Substantia nigra (tissue), 51 donors: ENCODE measurements at places on chromosomes 3 and 15.

- no peak for DNase-seq
These were observed 11.2 kb downstream of the UBL7 start for GRCh38 chr15:74449643-74450205.

- no peak for DNase-seq
These were observed 241.8 kb downstream of the FOXP1 start for GRCh38 chr3:71341721-71342120.

DNA sequence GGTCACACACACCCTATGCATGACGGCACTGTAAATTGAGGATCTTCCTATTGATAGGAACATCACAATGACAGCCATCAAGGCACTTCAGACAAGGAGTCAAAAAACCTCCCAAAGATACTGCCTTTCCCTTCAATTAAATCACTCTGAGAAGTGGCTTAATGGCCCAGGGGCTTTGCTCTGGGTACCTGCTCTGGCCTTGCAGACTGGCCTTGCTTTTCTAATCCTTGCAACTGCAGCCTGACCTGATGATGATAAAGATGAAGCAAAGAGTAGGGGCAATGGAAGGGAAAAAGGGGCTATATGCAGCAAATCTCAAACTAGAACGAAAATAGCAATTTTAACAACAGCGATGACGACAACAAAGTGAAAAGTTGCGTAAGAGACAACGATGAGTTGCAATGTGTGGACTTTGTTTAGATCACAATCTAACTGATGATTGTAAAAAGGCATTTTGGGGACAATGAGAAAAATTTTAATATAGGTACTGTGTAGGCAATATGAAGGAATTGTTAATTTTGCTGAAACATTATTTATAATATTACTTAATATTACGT is 14.6 kb downstream of the ADAMTS9 start:
- DNase-seq: no peak

DNA sequence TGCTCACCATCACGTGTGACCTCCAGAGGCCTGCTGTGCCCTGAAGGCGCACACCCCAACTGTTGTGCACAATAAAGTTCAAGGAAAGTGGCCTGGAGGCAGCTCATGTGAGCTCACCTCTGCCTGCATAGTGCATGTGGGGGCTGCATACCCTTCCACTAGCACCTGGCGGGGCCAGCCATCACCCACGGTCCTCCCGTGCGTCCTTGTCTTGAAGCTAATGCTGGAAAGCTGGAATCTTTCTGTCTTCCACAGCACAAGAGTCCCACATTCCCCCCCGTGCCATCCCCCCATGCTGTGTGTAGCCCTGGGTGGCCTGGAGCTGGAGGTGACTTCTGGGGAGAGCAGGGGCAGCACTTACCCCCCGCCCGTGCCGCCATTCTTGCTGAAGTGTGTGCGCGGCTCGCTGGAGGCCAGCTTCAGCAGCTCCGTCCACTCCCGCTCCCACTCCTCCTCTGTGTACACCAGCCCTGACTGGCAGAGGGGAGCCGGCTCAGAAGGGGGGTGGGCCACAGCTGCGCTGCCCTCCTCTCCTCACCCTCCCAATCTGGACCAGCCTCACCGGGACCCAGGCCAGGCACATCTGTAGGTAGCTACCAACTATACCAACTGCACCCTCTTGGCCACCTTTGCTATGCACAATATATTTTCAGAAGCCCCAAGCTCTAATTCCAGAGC is 199.5 kb downstream of the KLF13 start:
- DNase-seq: no peak

DNA sequence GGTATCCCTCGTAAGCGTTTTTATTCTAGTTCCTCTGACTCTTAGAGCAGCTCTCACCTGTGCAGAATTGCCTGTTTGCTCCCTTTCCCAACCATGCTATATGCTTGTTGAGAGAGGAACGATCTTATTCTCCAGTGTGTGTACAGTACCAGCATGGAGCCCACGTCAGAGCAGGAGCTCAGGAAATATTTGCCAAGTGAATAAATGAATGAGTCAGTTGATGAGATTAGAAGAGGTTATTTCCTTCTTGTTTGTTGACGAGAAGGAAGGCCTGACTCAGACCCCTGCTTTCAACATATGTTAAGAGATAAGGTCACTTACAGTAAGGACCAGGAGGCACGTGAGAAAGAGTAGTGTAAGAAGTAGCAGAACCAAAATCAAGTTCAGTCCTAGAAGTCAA is 106.3 kb upstream of the ABHD17C start:
- no peak for DNase-seq

GRCh38 chr3:31895471-31895870 is 85.6 kb downstream of the OSBPL10 start:
- no peak for DNase-seq

GRCh38 chr3:167972502-167972901 is 123.2 kb downstream of the GOLIM4 start:
- no peak for DNase-seq

- DNase-seq: no peak
These were observed 23.4 kb downstream of the EMC4 start for GRCh38 chr15:34248190-34248589.

DNA sequence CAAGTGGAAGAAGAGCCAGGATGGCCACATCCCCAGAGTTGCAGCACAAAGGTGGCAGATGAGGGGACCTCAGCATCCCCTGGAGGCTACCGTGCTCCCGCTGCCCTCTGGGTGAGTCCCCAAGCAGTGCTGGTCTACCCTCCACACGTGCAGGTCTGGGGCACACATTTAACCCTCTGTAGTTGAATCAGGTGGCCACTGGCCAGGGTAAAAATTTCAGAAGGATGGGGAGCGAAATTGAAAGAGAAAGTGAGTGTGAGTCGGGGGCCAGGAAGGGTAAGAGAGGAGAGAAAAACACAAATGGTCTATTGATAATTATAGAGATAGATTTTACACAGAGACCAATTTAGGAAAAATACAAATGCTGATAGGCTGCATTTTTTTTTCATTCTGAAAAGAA is 139.5 kb upstream of the EIF1B start:
- no peak for DNase-seq

GRCh38 chr3:25861566-25861965 is 71.7 kb downstream of the OXSM start:
- no peak for DNase-seq

DNA sequence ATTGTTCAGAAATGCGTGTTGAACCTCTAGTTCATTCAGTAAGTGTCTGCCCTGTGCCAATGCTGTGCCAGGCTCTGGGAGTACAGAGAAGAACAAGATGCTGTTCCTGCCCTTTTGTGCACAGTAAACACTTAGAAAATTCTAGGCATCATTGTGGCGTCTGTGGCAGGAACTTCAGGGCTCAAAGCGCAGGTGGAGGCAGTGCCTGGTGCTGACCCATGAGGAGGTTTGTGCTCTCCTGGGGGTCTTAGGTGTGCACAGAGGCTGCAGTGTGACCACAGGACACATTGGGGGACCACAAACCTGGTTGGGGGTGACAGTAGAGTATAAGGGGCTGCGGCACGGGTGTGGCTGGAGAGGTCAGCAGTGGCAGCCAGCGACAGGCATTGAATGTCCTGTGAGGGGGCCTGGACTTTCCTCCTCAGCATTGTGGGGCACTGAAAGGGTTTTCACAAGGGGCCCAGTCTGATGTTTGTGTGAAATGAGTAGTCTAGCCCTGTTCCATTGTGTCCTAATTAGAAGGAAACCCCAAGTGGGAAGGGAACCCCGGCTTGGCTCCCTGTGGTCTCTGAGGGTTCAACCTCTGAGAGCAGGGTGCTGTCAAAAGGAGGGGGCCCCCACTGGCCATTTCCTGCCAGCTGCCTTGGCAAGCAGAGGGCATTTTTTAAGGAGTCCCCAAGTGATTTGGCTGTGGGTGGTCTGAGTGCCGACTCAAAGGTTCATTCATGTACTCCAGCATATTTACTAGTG is 20.9 kb downstream of the MRAS start:
- DNase-seq: peak; percentile 53

DNA sequence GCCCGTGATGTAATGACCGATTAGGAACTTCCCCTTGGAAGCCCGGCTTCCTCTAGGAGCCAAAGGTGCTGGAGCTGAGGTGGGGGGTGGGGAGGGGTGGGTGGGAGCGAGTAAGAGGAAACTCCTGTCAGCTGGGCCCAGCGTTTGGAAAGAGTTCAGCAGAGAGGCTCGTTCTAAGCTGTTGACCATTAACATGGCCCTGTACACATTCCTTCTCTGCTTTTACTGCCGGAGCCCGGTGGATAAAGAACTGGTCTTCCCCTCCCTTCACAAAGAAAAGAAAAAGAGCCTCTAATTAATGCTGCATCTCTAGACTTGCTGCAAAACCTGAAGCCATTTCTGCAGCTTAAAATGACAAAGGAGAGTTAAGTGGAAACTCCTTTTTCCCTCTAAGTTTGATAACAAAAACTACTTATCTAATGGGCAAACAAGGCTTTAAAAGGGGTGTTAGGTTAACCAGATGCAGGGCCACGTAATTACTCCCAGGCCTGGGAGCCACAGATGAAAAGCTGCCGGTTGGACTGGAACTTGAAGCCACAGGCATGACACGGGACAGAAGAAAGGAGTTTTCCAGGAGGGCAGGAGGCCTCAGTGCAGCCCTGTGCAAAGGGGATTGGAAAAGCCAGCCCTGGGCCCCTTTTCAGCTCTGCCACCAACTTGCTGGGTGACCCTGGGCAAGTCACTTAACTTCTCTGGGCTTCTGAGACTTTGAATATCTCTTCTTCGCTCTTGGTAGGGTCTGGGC is 71.3 kb downstream of the SMAD6 start:
- DNase-seq: no peak

- no peak for DNase-seq
These were observed 2.9 kb upstream of the TFG start for GRCh38 chr3:100706365-100706764.

- peak; percentile 5 for DNase-seq
These were observed 463.9 kb downstream of the EPHA3 start for GRCh38 chr3:89571298-89571697.

GRCh38 chr3:54663501-54664011 is 264.3 kb downstream of the LRTM1 start:
- no peak for DNase-seq

DNA sequence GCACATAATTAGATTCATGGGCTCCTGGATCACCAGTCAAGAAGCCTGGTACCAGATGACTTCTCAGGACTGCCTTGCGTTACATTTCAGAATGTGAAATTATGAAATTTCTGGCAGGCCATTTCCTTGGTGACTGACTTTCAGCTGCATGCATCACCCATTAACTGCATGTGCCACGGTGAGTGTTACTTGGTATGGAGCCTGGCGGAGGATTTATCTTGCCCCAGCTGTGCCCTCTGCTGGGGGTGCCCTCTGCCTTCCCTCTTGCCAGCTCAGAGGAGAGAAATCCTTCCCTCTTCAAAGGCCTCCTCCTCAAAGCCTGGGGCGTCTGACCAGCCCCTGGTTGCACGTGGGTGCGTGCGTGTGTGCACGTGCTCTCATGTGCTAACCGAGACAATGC is 57.7 kb upstream of the CTSH start:
- DNase-seq: no peak
